Smooth muscle cell of the brain vasculature (primary cell): ENCODE measurements at places on chromosomes 5 and 9.

- DNase-seq = no peak
Measured at GRCh38 chr9:20732118-20732517, 48.1 kb downstream of the FOCAD start.

GRCh38 chr9:87567001-87567400 lies 69.3 kb downstream of the DAPK1 start:
- DNase-seq = no peak

DNA sequence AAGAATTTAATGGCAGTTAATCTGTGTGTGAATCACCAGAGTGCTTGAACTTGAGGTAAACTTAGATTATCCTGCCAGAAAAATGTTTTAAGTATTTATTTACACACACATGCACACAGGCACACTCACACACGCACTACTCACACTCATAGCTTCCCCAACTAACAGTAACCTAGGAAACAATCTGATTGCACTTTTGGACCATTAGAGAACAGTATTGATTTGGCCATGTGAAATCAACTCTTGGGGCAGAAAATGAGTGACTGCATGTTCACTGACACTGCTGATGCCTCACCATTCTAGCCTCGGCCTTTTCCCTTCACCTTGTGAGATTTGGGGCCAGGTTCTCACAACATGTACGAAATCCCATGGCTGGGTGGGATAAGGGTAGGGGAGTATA lies 64.1 kb downstream of the SLC1A3 start:
- no peak for DNase-seq

DNA sequence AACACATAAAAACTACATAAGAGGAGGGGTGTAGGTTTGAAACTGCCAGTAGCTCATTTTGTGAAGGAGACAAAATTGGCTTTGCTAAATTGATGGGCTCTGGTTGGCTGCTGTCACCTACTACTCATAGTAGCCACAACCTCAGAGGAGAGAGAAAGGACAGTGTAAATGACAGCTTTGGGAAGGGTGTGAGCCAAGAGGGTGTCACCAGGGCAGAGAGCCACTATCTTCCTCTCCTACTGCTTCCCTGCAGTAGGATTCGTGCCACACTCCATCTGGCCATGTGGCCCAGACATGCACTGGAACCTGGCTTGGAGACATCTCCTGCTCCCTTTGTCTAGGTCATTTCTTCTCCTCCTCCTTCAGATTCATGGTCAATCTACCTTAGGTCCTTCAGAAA lies 455.9 kb downstream of the ENC1 start:
- no peak for DNase-seq

DNA sequence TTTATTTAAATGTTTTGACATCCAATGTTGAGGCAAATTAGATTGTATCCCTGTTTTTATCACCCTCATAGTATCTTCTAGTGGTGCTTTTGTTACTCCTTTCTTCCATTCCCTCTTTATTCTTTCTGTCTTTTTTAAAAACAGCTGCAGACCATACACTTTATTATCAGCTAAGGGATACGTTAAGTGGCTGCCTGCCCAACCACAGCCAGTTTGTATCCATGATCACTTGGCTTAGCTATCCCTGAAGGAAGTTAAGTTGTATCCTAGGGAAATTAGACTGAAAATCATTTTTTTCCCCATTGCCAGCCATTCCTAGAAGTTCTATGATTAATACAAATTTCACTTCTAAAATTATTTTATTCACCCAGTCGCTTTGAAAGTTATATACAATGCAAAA lies 1032.7 kb downstream of the NR2F1-AS1 start:
- no peak for DNase-seq
